Testis (tissue), 5 donors: ENCODE measurements at places on chromosomes 12 and 14. TPM values are rescaled to one million over a fixed set of nuclear protein-coding genes. Genes with fewer than 3 reads are reported as not detected.

- H3K36me3 ChIP-seq: no peaks in the 10 kb centered on the region
- no peak overlapping the region for H3K4me3 ChIP-seq
Observed at GRCh38 chr14:64855721-64856528, 23.8 kb downstream of the SPTB start.

GRCh38 chr14:79510659-79511058, 700.6 kb downstream of the DIO2 start:
- no peak overlapping the region for H3K4me3 ChIP-seq
- H3K36me3 ChIP-seq: no peaks in the 10 kb centered on the region
- no peak overlapping the region for H3K27ac ChIP-seq
- H3K27me3 ChIP-seq: no peaks in the 10 kb centered on the region

DNA sequence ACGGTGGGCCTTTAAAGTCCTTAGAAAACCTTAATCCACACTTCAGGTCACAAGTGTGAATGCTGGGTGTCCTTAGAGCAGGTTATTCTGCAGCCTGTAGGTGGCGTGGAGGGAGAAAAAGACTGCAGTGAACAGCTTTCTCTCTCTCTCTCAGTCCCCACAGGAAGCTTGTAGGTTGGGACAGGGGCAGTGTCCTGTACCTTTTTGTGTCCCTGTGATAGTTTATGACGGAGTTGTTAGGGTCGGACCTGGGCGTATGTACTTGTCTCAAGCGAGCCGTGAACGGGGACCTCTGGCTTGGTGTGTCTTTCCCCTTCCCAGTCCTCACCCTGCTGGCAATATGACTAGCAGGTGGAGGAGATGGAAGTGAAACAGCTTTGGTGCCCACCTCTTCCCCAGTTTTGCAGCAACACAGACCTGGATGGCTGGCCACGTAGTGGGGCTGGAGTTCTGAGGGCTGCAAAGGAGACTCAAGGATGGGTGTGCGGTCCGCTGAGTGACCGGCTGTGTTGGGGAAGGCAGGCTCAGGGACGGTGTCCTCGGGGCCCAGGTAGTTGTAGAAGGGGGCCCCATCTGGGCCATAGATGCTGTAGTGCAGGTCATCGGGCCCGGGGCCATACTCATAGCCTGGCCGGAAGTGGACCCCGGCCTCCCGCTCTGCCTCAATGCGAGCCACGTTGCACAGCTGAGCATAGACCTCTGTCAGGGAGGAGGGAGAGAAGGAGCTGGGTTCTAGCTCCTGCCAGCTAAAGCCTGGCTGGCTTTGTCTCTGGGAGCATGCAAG, 8.9 kb downstream of the ISCA2 start:
- DNase-seq: peak; percentile 60
- H3K27me3 ChIP-seq: no peaks in the 10 kb centered on the region
- no peaks in the 10 kb centered on the region for H3K4me1 ChIP-seq
- no peaks in the 10 kb centered on the region for H3K36me3 ChIP-seq

DNA sequence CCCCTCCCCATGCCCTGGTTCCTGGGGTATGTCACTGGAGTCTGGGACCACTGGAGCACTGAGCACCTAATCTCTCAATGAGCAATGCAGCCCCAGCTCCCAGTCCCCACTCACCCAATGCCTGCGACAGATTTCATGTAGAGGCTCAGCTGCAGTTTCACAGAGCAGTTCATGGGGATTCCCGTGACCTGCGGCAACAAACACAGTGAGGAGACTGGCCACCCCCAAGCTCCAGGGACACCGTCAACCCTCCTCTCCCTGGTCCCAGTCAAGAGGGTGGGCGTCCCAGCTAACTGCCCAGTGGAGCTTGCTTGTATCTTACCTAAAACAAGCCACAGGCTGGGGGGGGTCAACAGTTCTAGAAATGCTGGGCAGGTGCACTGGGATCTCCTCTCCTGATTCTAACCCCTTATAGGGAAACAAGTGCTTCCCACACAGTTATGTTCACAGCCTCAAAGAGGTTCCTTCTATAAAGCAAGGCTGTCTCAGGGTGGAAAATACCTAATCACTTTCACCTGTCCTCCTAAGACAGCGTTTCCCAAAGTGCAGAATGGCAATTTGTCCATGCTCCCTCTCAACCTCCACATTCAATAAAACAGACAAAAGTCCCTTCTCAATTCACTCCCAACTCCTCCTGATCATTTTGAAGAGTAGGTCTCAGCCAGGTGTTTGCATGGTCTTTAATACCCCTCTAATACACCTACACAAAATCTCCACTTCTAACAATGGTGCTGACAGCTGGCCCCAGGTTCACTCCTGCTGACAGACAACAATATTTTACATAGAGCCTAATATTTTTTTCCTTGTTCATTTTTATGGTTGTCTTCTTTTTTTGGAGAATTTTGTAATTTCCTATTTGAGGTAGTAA, 68.3 kb downstream of the SCARB1 start:
- H3K36me3 ChIP-seq: no peaks in the 10 kb centered on the region
- no peak for DNase-seq
- no peak overlapping the region for H3K4me3 ChIP-seq
- H3K27ac ChIP-seq: no peak overlapping the region

GRCh38 chr12:21138016-21138415, 7.0 kb downstream of the SLCO1B1 start:
- H3K36me3 ChIP-seq: no peaks in the 10 kb centered on the region
- H3K27me3 ChIP-seq: no peaks in the 10 kb centered on the region

- H3K36me3 ChIP-seq: no peaks in the 10 kb centered on the region
- H3K4me3 ChIP-seq: no peak overlapping the region
- no peaks in the 10 kb centered on the region for H3K4me1 ChIP-seq
- DNase-seq: no peak
Observed at GRCh38 chr12:6065863-6066199, 58.6 kb downstream of the VWF start.

- H3K36me3 ChIP-seq: no peaks in the 10 kb centered on the region
- no peaks in the 10 kb centered on the region for H3K4me1 ChIP-seq
- no peak overlapping the region for H3K27ac ChIP-seq
- H3K4me3 ChIP-seq: no peak overlapping the region
- H3K27me3 ChIP-seq: no peaks in the 10 kb centered on the region
Observed at GRCh38 chr12:63770375-63770774, 9.3 kb upstream of the RXYLT1 start.

- peaks cover 5% of the 10 kb centered on the region for H3K4me1 ChIP-seq
- DNase-seq: no peak
- H3K27me3 ChIP-seq: no peaks in the 10 kb centered on the region
- H3K27ac ChIP-seq: peak overlapping the region; percentile 32
- no peaks in the 10 kb centered on the region for H3K36me3 ChIP-seq
Observed at GRCh38 chr12:80016684-80017083, 81.8 kb upstream of the PPP1R12A start.

- DNase-seq: no peak
- no peaks in the 10 kb centered on the region for H3K36me3 ChIP-seq
- no peaks in the 10 kb centered on the region for H3K27me3 ChIP-seq
- H3K4me3 ChIP-seq: no peak overlapping the region
- H3K27ac ChIP-seq: no peak overlapping the region
Observed at GRCh38 chr12:115190010-115190770, 506.2 kb upstream of the TBX3 start.

DNA sequence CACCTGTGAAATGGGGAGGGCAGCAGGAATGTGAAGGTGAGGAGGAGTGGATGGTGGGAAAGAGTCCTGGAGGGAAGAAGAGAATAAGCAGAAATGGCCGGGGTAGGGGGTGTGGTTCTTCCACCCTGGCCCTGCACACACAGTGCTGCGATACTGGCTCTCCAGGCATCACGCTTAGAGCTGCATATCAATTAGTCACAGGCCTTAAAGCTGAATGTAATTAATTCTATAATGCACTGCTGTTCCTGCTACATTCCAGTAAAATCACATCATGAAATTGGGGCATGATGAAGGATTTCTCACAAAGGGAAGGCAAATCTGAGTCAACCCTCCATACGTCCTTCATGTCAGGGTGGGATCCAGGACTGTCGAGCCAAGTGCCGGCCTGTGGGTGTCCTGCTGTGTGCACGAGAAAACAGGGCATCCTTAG, 566.1 kb downstream of the BCL11B start:
- no peak overlapping the region for H3K4me3 ChIP-seq
- no peak for DNase-seq
- no peaks in the 10 kb centered on the region for H3K4me1 ChIP-seq
- no peaks in the 10 kb centered on the region for H3K36me3 ChIP-seq
- H3K27me3 ChIP-seq: no peaks in the 10 kb centered on the region

KRT72 gene
- 85.0 TPM for polyA plus RNA-seq

OS9 gene
- polyA plus RNA-seq: 121 TPM

CISTR gene
- not detected for polyA plus RNA-seq

CLEC2A gene
- not detected for polyA plus RNA-seq

TAS2R50 gene
- not detected for polyA plus RNA-seq

PLEK2 gene
- 7.1 TPM for polyA plus RNA-seq

PAH gene
- polyA plus RNA-seq: 23.2 TPM
